ENCODE measurements at places on chromosomes 4 and X.

DNA sequence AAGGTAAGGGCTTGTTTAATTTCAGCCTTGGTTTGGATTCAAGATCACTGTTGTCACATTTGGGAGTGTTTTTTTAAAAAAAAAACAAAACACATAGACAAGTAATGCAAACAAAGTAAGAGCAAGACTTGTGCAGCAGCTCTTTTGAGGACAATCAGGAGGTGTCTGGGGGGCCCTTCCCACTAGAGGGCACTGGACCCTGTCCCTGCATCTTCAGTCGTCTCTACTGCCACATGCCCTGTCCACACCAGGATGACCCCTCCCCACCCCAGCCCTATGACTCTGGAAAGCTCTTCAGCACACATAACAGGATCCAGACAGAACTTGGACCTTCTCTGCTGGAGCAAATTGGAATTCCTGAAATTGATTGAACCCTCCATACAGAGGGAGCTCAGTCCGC lies 71.0 kb downstream of the USP46 start:
- DNase-seq: no peak

DNA sequence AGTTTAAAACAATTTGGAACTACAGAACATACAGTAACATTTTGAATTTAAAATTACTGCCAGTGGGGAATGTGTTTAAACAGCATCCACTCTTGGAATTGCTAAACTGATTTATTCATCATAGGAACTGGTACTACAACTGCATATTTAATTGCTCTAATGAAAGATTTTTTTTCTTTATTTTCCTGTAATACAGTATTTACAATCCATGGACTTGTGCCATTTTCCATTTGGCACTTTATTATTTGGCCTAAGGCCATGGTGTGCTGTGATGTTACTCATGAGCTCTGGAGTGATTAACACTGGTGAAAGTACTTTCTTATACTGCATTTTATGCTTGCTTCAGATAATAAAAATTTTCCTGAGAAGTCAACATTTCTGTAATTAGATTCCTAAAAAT lies 69.7 kb upstream of the NUDT6 start:
- no peak for DNase-seq

DNA sequence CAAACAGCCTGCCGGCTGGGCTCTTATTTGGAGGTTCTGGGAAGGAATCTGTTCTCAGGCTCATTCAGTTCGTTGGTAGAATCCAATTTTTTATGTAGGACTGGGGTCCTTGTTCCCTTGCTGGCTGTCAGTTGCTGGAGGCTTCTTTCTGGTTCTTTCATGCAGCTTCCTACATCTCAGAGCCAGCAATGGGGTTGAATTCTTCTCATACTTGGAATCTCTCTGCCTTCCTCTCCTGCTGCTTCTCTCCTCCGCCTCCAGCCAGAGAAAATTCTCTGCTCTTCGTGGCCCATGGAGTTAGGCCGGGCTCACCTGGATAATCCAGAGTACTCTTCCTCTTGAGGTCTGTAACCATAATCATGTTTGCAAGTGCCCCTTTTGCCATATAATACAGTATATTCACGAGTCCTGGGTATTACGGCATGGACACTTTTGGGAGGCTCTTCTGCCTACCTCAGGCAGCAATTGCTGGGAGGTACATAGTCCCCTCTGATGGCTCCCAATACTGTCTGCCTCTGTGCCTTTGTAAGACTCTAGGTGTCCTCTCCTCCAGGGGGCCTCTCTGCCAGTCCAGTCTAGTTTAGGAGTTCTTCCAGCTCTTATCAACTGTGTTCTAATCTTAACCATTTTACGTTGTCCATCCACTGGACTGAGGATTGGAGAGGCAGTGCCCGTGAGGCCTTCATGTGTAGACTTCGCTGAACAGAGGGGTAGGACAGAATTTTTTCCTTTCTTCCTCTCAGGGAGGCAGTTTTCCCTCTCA lies 2.2 kb downstream of the TRMT44 start:
- DNase-seq: no peak

- DNase-seq: no peak
Measured at GRCh38 chr4:121454251-121454979, 73.6 kb upstream of the QRFPR start.

DNA sequence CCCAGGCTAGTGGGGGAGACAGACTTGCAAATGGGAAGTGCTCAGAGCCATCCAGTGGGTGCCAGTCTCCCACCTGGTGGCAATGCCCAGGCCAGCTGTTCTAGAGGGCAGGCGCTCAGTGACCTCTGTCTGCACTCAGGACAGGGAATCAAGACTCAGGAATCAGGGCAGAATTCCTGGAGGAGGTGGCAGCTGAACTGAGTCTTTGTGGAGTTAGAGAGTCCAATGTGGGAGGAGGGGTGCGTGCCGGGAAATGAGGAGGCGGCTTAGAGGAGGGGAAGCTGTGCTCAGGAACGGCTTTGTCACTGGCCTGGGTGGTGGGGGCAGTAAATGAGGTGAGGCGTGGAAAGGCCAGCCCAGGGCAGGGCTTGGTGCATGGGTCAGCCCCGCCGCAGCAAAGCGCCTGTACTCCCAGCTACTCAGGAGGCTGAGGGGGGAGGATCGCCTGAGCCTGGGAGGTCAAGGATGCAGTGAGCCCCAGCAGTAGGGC lies 31.3 kb upstream of the SORCS2 start:
- no peak for DNase-seq

- DNase-seq: no peak
Measured at GRCh38 chrX:150032742-150033141, 94.5 kb upstream of the EOLA2 start.

- no peak for DNase-seq
Measured at GRCh38 chr4:24473309-24473721, 111.0 kb downstream of the DHX15 start.

GRCh38 chr4:85965529-85965928 lies 394.3 kb downstream of the MAPK10 start:
- DNase-seq: no peak

DNA sequence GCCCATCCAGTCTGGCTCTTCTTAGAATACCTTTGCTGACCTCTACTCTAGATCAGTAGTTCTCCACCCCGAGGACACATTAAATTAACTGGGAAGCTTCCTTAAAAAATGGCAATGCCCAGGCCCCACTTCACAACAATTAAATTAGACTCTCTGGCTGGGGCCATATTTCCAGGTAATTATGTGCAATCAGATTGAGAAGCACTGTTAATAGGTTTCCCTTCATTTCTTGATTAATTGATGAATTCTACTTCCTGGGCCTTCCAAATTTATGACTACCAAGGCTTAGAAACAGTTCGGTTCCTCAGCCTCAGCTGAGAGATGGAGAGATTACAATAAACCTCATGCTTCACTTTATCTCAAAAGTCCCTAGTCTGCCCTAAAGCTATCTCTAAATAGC lies 71.7 kb upstream of the LIMCH1 start:
- no peak for DNase-seq

DNA sequence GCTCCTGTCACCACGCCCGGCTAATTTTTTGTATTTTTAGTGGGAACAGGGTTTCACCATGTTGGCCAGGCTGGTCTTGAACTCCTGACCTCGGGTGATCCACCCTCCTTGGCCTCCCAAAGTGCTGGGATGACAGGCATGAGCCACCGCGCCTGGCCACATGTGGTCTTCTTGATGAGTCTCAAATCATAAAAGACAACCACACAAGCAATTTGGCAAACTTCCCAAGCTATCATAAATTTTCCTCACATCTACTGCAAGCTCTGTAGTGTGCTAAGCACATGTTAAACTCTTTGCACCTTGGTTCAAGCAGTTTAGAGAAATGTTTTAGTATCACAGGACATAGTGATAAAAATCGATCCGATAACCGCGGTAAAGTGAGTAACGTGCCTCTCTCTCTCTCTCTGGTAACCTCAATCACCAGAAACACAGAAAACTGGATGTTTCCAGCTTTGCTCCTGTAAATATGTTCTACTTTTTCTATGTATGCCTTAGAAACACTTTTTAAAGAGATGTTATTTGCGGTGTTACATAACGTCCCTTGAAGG lies 256.8 kb downstream of the DHRSX start:
- no peak for DNase-seq

DNA sequence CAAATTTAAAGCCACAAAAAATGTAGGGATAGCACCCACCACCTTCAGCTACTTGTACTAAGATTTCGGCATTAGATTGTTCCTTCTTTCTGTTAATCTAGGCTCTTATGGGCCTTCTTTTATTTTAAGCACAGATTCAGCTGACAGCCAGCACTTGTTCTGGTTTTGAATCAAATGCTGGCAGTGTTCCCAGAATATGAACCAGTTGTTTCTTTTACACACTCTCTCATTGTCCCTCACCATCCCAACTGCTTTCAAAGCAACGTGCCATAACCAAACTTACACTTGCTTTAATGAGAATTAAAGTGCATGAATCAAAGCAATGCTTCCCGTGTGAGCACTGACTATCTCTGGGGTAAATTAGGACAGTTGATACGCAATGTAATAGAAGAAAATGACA lies 744.5 kb upstream of the FAM241A start:
- no peak for DNase-seq
